T-helper 22 cell (primary cell): ENCODE measurements at places on chromosomes 12 and 14.

DNA sequence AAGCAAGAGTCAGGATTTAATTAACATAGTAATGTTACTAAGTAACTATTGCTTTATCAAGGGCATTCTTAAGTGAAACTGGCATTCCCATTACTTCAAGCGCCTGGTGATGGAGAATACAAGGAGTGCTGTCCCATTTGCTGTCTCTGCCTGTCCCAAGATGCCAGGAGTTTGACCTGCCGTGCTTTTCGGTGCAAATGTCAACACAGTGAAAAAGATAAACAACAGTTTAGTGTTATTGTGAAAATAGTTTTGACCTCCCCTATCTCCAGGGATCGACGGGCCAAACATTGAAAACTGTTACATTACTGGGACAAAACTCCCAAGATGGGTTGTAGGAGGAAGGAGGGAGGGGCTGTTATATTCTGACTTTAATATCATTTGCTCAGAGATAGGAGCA lies 74.8 kb downstream of the TTC9 start:
- DNase-seq, result no peak

DNA sequence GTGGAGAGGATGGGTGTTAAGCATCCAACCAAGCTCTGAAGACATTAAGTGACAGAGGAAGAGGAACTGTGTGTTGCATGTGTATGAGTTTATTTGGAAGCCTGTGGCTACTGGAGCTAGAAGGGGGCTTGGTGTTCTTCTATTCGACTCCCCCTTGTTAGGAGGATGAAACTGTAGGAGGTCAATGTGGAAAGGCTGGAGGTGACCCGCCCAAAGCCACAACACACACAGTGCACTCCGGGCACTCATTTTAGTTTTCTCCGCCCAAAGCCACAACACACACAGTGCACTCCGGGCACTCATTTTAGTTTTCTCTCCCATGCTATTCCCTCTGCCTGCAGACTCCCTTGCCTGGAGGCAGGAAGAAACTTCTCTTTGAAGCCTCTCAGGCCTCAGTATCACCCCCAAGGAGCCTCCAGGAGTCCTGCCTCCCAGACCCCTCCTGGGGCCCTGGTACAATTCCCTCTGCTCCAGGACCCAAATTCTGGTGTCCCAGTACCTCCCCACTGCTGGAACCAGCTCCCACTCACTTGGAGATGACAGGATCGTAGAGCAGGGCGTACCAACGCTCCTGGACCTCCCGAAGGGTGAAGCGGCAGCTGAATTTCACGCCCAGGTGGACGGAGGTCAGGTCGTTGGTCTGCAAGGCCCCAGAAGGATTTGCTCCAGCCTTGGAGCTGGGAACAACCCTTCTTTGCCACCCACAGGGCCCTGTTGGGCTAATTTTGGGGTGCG lies 3.8 kb downstream of the MCRS1 start:
- DNase-seq, result no peak

GRCh38 chr14:96267336-96267735 lies 11.3 kb downstream of the BDKRB1 start:
- no peak for DNase-seq

DNA sequence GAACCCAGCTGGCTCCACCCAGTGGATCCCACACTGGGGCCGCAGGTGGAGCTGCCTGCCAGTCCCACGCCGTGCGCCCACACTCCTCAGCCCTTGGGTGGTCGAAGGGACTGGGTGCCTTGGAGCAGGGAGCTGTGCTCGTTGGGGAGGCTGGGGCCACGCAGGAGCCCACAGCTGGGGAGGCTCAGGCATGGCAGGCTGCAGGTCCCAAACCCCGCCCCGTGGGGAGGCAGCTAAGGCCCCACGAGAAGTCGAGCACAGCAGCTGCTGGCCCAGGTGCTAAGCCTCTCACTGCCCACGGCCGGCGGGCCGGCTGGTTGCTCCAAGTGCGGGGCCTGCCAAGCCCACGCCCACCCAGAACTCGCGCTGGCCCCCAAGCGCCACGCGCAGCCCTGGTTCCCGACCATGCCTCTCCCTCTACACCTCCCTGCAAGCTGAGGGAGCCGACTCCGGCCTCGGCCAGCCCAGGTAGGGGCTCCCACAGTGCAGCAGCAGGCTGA lies 56.2 kb downstream of the ANO2 start:
- DNase-seq, result no peak

- DNase-seq, result no peak
These were observed 250.1 kb upstream of the CAND1 start for GRCh38 chr12:67019070-67019469.

DNA sequence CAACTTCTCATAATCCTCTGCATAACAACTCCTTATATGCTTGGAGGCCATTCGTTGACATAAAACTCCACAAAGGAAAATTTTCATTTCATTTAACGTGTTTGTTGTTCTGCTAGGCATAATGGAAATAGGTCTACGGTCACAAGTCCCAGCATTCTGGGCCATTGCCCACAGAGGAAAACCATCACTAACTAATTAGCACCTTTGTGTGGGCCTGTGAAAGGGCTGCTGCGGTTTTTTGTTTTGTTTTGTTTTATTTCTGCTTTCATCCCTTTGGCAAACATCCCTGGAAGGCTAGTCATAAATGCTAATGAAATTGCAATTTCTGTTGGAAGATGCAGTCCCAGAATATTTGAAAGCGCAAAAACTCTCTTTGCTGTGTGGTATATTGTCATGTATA lies 180.3 kb downstream of the RMST start:
- DNase-seq, result no peak

DNA sequence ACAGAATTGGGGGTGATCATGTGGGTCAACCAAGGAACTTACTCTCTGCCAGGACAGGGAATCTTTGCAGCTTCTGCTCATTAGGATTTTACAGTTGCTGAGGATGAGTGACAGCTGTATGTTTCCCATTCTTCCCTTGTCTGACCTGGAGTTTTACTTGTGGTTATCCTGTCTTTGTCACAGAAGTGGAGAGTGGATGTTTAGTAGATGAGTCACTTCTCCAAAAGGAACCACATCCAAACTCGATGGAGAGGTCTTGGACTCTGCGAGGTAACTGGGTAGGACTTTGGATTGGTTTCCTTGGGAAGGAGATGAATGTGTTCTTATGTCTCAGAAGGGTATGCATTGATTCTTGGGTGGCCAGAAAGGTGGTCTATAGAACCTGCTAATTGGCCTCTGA lies 53.8 kb upstream of the USP44 start:
- DNase-seq, result no peak

DNA sequence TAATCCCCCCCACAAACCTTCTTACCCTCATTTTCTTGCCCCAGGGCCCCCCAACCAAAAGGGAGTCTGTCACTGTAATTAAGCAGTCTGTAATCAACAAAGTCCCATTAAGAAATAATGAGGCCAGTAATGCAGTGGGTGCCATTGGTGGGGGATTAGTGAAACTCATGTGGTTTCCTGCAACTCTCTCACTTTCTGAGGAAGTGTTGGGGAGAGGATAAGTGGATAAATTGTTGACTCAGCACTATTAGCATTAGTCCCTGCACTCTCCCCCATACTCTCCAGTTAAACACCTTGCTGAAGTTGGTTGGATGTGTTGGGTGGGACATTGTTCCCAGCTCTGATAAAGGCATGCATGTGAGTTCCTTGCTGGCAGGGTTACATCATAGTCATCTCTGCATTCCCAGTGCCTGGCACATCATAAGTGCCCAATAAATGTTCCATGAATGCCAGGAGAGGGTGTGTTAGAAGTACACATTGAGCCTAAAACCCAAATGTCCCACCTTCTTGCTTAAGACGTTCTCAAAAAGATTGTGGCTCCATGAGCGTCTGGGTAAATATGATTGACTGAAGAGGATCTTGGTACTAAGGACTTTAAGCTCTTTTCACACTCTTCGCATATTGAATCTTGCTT lies 45.8 kb upstream of the HOXC13 start:
- DNase-seq, result no peak

GRCh38 chr12:94141892-94142291 lies 6.5 kb upstream of the PLXNC1 start:
- DNase-seq, result no peak
